ENCODE measurements at places on chromosomes 3 and 15.

DNA sequence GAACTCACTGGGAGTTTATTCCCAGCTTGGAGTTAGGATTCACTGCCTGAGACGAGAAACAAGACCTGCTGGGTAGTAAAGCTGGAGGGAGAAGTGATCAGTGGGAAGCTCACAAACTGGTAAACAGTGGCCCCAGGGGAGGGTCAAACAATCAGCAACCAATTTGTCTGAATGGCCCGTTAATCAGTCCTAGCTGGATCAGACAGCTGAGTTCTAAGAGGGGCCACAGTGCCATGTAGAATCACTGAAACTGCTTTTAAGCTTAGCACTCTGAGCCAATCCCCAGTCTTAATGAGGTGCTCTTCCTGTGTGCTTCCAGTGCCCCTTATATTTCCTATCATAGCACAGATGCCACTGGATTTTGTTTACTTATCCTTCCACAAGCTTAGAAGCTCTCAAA lies 591.7 kb downstream of the RSL24D1 start:
- DNase-seq = no peak

DNA sequence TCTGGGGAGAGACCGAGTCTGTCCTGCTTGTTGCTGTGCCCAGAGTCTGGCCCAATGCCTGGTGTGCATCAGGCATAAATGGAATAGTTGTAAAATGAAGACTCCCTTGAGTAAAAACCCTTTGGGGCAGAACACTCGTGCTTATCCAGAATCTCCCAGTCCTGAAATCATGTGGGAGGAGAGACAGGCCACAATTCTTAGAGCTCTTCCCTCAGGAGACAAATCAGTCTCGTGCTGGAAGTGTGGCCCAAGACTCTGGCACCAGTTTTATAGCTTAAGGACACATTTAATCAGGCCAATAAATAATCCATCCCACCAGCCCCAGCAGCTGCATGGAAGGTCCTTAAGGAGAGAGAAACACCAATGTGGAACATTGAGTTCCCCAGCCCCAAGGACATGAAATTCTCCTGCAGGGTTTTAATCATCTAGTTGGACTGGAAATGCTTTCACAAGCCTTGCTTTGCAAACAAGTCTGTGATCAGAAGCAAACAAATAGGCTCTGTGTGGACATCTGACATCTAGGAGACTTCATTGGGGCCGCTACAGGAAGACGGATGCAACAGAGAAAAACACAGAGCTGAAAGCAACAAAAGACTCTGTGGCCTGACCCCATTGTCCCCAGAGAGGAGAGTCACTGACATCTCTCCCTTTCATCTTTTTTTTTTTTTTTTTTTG lies 70.4 kb downstream of the LSM3 start:
- no peak for DNase-seq

DNA sequence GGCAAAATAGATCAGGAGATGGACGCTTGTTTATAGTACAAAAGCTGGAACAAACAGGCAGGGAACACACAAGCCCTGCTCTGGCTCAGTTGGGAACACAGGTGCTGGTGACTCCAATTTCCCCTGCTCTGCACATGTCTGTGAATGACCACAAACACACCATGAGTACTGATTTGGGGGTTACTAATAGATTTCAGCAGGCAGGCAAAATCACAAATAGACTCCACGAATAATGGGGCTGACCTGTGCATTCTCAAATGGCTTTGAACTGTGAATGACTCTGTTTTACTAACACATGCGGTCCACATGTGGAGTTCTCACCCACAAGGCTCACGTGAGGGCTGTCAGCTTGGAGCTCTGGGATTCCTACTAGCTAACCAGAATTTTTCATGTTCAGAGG lies 3.9 kb downstream of the RTP3 start:
- DNase-seq = no peak

- DNase-seq = no peak
Measured at GRCh38 chr3:127413871-127414270, 126.0 kb upstream of the PRR20G start.

DNA sequence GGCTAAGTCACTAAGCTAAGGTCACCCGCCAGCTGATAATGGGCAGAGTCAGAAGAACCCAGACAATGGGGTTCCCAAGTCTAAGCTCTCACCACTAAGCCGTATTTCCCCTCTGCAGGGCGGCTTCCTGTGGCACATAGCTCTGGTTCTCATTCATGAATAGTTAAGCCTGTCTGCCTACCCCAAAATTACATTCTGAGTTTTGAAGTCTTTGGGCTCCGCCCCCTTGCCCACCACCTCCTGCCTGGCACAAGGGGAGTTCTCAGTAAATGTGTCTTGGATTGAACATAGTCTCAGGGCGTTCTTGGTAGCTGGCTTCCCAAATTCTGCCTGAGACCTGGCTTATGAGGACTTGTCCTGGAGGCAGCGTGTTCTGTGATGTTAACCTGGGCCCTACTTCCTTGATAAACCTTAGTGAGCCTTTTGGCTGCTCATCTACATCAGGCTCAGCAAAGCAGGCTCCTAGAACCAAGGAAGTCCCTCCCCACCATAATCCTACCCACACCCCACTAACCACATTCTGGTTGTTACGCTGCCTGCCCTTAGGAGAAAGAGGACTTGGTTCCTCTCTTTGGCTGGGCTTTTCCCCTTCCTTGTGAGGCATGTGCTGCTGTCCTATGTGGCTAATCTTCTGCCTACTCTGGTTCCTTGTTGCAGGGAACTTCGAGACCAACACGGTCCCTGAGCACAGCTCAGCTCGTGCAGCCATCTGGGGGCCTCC lies 54.9 kb downstream of the STARD5 start:
- no peak for DNase-seq

DNA sequence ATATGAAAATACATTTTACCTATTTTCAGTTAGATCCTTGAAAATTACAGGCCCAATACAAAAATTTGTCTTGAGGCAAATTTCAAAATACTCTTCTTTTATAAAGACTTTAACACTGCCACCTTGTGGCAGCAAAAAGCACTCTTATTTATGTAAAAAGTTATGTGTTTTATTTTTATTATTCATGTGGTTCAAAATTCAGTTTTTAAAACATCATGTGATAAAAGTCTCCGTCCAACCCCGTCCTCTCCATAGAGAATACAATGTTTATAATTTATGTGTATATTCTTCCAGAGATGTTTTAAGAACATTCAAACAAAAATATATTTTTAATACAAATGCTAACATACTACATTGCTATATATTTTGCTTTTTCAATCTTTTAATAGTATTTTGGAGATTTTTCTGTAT lies 36.9 kb upstream of the TRIM59 start:
- no peak for DNase-seq

DNA sequence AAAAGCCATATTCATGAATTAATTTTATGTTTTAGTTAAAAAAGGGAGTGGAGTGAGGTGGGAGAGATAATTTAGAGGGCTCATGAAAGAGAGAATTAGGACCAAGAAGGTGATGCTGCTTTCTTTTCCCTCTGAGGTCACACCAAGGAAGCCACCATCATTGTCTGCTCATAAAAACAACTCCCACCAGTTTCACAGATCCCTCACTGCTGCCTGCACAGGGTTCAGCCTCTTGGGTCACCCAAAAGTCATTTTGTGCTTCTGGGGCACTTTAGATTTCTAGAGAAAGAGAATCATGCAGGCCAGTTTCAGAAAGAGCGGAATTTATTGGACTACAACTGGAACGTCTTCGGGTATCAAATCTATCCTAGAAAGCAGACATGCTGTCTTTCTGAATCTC lies 241.4 kb upstream of the EOMES start:
- no peak for DNase-seq

GRCh38 chr3:96548073-96548472 lies 266.3 kb upstream of the EPHA6 start:
- no peak for DNase-seq
